Breast epithelium (tissue), 4 donors: ENCODE measurements at places on chromosomes 3 and 15. TPM values are rescaled to one million over a fixed set of nuclear protein-coding genes. Genes with fewer than 3 reads are reported as not detected.

DNA sequence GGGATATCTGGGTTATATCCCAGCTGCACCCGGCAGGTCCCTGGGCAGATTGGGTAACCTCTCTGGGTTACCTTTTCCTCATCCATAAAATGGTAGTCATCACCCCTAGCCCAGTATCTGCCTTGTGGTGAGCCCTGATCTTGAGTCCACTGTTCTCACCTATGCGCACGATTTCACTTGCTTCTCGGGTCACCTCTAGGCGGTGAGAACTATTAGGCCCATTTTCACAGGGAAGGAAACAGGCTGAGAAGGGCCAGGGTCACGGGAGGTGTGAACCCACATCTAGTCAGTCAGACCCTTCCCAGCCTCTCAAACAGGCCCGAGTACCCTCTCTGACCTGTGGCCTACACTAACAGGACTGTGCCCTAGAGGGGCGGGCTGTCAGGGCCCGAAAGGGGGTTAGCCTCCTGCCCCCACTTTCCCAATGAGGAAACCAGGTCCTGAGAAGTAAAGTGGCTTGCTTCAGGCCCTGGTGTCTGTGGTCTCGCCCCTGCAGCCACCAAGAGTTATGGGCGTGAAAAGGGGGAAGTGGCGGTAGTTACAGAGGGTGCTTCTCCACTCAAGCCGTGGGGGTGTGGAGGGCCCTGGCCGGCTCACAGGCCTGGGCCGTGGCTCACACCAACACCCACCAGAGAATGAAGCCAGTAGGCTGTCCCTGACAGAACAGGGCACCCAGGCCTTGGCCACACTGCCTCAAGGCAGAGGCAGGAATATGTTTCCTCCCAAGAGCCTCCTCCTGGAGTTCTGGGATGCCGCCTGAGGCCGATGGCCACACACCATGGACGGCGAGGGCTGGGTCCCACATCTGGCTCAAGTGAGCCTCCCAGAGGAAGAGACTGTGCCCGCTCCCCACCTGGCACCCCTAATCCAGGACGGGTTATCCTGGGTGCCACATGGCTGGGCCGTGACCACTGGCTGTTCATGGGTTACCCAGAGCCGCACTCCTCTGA, 19.5 kb downstream of the PSTPIP1 start:
- no peak for DNase-seq

DNA sequence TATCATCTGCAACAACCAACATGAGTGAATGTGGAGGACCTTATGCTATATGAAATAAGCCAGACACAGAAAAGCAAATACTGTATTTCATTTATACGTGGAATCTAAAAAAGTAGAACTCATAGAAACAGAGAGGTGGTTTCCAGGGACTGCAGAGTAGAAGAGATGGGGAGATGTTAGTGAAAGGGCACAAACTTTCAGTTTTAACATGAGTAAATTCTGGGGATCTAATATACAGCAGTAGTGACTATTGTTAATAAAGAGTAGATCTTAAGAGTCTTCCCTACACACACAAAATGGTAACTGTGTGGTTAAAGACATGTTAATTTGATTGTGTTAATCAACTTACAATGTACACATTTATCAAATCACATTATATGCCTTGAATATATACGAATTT, 20.9 kb upstream of the MELTF start:
- no peak for DNase-seq

DNA sequence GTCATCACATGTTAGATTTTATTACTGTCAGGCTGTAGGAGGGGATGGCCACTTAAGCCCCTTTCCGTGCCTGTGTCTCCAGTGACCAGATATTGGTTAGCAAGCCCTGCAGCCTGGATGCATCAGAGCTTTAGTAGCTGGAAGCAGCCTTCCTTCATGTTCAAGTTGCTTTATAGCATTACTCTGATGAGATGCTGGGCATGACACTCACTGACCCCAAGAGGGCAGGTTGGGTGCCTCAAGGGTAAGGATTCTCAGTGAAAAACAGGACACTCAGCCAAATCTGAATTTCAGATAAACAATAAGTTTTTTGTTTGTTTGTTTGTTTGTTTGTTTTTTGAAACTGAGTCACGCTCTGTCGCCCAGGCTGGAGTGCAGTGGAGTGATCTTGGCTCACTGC, 68.5 kb upstream of the PTX3 start:
- DNase-seq, result no peak

SLC12A8 gene
- total RNA-seq, result 0.48 TPM

CCDC14 gene
- 49.5 TPM for total RNA-seq

GRCh38 chr15:31034152-31034551, 42.7 kb upstream of the MTMR10 start:
- DNase-seq, result no peak

DNA sequence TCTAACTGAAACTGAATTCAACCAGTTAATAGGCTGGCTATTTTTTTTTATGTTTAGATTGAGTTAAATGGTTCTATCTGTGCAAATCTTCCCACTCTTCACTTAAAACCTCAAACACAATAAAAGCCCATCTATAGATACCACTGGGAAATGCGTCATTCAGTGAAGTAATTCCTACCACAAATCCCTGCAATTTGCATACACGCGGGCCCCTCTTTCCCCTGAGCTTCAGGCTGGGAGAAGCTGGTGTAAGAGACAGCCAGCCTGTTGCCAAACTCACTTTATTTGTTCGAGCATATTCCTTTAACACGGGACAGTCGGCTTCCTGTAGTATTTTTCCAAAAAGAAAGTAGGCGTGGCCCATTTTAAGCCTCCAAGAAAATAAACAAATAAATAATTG, 26.0 kb upstream of the MCTP2 start:
- no peak for DNase-seq

DNA sequence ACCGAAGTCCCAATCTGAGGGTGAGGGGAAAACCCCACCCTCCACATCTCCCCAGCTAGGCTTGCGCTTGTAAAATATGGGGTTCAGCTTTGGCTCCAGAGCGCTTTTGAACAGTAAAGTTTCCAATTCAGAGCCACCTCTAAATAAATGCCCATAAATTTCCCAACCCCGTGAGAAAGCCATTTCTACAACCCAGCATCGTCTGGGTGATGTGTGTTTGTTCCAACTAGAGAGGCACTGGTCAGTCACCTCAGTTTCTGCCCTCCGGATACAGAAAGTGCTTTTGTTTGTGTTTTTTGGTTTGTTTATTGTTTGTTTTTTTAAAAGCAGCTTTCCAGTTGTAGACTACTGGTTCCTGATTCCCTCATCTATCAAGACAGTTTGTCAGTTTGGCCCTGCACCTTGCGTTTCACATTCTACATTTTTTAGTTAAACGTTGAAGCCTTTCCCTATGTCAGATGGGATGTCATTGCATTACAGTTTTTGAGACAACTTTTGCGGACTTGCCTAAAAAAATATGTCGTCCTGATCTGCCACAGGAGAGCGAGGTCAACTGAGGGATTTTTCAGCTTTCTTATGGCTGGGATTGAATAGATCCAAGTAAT, 15.0 kb upstream of the SOX2 start:
- no peak for DNase-seq

DNA sequence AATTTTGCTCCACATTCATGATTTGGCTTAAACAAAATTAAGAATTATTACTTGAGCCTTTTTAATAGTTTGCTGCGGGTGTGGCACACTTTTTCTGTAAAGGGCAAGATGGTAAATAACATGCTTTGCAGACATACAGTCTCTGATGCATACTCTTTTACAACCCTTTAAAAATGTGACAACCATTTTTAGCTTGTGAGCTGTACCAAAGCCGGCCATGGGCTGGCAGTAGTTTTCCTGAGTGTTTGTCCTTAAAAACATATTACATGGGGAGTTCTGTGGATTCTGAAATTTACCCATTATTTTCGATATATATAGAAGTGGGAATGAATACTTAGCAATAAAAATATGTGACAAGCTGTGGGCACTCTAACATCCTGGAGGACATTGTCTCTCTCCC, 163.4 kb downstream of the FNDC3B start:
- DNase-seq, result no peak

GRCh38 chr3:156323466-156323865, 203.1 kb downstream of the KCNAB1 start:
- no peak for DNase-seq

- no peak for DNase-seq
Observed at GRCh38 chr3:192929755-192930547, 12.3 kb upstream of the MB21D2 start.

ZNF654 gene
- total RNA-seq, result 15.4 TPM

GMNC gene
- not detected for total RNA-seq

- no peak for DNase-seq
Observed at GRCh38 chr3:112127522-112128494, 5.2 kb downstream of the GCSAM start.

DNA sequence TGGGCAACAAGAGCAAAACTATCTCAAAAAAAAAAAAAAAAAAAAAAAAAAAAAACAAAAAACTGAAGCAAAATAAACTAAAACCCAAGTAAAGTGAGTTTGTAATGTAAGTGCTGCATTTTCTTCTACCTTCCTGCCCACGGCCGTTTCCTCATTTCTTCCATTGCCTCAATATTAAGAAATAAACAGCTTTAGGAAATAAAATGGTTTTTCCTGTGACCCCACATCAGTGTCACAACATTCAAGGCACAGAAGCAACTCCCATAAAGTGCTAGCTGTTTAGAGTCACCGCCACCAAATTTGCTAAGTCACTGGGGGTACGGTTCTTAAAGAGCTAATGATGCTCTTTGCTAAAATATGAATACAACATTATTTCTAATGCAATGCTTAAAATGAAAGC, 3.3 kb downstream of the PKM start:
- DNase-seq, result no peak

DNA sequence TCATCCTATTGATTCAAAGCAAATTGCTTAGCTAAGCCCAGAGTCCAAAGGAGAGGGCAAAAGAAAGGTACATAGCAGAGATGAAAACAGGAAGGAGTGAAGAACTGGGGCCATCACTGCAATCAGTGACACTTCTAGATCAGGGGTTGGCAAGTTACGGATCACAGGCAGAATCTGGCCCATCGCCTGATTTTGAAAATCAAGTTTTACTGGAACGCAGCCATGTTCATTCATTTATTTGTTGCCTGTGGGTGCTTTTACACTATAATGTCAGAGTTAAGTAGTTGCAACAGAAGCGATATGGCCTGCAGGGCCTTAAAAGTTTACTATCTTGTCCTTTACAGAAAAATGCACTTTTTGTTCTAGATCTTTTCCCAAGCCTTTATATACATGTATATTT, 271.7 kb upstream of the TOPAZ1 start:
- DNase-seq, result no peak

DNA sequence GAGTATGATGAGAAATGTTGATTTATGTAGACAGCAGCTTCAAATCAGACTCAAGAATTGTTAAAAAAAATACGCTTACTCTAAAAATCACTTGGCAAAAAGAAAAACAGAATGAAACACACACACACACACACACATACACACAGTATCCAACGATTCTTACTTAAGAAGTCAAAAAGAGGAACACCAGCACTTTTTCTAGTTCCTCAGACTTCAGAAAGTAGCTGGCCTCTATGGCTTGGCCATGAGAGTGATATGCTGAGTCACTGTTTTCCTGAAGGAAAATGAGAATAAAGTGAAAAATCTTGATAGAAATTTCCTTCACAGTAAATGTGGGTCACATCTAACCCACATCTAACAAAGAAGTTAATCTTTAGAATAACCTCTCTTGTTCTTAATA, 22.1 kb downstream of the CNTN3 start:
- DNase-seq, result no peak

- no peak for DNase-seq
Observed at GRCh38 chr15:40584191-40584590, 9.9 kb upstream of the KNL1 start.

DNA sequence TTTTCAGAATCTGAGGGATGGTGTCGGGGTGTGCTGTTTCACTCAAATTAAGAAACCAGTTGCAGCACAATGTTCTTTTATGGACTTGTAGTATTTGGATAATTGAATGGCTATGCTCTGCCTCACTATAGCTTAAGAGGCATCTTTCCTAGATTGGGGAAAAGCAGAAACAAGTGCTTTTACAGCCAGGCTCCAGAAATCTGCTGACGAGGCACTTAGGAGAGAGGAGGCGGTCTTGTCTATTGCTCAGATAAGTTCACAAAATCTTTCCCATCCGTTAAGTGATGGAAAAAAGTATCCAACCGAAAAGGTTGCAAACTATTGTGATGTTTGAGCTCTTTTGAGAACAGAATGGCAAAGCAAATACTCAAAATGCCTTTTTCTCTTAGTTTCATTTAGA, 336.1 kb upstream of the RARB start:
- DNase-seq, result no peak
